Activated T-cell treated with anti-CD3 and anti-CD28 coated beads, Interleukin-2, amount 50 U/mL, for 1 hour (primary cell): ENCODE measurements at places on chromosomes 7 and 10.

DNA sequence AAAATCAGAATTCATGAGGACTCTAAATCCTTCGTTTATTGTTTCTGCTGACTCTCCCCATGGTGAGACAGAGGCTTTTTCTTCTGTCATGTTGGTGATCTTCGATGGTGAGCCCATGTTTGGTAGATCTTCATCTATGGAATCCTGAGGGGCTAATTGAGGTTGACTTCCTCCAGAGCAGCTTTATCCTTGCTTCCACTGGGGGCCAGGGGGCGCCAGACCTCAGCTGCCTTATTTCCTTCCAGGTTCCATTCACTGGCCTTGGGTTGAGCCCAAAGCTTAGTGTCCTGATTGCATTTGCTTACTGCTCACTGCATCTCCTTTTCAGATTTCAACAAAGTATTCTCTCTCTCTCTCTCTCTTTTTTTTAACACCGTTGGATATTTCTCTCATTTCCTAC is 80.7 kb downstream of the GCC1 start:
- peak; percentile 20 for DNase-seq

DNA sequence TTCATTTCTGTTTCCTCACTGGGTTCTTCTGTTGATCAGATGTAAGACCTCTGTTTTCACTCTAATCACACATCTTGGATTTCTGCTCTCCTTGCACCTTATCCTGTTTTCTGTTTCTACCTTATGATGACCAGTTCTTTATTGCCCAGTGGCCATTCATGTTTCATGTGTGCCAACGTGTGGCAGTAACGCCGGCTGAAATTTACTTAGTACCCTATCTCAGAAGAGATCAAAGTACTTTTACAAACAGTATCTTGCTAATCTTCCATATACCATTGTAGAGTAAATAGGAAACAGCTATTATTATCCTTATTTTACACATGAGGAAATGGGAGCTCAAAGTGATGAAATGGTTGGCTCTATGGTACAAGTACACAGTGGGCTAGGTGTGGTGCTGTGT is 74.0 kb downstream of the GATA3 start:
- no peak for DNase-seq

DNA sequence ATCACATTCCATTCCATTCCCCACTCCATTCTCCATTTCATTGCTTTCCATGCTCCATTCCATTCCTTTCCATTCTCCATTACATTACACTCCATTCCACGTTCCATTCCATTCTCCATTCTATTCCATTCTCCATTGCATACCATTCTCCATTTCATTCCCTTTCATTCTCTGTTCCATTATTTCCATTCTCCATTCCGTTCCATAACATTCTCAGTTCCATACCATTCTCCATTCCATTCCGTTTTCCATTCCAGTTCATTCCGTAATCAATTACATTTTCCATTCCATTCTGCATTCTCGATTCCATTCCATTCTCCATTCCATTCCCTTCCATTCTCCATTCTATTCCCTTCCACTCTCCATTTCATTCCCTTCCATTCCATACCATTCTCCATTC is 86.4 kb downstream of the NSUN6 start:
- no peak for DNase-seq

DNA sequence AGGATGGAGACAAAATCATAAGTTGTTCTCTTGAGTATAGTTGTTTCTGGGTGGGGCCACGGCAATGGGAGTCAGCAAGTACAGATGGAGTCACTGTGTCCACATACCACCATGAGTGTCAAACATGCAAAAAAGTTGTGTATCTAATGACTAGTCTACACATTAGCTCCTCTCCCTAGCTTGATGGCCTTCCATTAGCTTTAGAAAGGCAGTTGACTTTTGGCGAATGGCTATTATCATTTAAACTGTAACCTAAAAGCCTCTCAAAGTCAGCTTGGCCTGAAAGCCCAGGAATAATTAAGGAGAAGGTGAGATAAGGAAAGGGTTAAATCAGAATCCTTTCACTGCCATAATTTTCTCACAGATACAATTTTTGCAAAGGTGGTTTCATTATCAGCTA is 95.5 kb upstream of the MEOX2 start:
- DNase-seq: no peak

- DNase-seq: no peak
Measured at GRCh38 chr10:12711350-12711708, 290.2 kb downstream of the CCDC3 start.

DNA sequence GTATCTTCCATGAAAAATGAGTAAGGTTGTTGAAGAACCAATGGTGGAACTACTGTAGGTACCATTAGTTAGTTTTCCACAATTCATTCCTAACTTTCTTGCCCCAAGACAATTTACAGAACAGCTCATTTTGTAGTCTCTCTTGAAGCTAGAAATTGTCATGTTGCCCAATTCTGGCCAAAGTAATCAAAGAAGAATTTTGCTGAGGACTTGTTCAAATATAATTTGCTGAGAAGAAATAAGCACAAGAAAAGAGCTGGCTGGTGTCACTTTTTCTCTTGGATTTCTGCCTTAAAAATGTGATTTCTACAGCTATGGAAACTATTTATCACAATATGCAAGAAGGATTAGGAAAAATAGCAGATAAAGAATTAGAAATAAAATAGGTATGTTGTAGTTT is 199.2 kb upstream of the SEMA3A start:
- no peak for DNase-seq

GRCh38 chr10:128879441-128880140 is 587.5 kb upstream of the MGMT start:
- DNase-seq: no peak

DNA sequence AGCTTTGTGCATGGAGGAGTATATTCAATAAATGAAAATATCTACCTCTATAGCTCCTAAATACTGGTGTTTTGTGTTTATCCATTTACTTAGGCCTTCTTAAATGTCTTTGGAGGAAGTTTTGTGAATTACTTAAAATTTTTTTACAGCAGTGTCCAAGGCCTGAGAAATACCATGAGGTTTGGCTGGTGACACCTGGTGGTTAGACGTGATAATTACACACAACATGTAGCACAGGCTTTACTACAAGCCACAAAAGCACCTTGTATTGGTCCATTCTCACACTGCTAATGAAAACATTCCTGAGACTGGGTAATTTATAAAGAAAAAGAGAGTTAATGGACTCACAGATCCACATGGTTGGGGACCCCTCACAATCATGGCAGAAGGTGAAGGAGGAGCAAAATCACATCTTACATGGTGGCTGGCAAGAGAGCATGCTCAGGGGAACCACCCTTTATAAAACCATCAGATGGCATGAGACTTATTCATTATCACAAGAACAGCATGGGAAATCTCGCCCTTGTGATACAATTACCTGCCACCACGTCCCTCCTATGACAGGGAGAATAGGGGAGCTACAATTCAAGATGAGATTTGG is 20.6 kb downstream of the HYAL4 start:
- no peak for DNase-seq

DNA sequence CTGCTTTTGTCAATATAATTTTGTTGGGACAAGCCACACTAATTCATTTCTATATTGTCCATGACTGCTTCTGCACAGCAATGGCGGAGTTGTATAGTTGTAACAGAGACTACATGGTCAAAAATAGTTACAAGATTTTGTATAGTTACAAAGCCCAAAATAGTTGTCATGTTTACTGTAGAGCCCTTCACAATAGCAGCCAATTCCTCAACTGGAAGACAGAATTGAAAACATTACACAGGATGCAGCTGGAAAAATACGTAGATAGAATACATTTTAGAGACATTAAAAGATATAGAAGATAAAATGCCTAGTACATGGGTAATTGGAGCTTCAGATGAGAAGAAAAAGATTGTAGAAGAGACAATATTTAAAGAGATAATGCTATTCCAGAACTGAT is 156.4 kb upstream of the FEZF1 start:
- no peak for DNase-seq

DNA sequence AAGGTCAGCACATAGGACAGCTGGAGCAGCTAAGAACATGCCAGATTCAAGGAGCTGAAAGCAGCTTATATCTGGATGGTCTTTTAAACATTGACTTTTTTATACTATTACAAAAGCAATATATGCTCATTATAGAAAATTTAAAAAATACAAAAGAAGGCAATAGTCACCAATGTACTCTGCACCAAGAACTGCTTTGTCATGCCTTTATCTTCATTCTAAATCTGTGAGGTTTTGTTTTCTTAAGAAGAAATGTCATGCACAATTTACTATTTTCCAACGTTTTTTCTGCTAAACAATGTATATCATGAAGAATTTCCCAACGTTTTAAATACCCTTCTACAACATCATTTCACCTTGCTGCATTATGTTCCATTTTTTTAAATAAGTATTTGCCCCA is 2.8 kb downstream of the LIPM start:
- DNase-seq: no peak

DNA sequence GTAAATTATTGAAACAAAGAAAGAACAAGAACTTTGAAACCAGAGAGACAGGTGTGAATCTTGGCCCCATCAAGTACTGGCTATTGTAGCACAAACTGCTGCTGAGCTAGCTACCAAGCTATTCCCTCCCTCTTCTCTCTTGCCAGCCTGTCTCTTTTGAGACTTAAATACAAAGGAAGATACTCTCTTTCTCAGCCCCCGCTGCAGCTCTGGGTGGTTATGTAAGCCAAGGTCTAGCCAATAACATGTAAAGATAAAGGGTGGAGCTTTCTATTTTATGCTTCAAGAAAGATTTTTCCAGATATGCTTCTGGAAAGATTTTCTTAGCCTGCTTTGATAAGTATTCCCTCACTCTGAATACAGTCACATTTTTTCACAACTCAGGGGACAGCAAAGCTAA is 17.2 kb downstream of the BAZ1B start:
- DNase-seq: no peak

GRCh38 chr7:134453518-134453917 is 5.4 kb downstream of the AKR1B1 start:
- DNase-seq: no peak

- DNase-seq: no peak
Measured at GRCh38 chr10:55641601-55642000, 719.5 kb downstream of the ZWINT start.

GRCh38 chr10:14971867-14972448 is 12.8 kb downstream of the MEIG1 start:
- peak; percentile 64 for DNase-seq

DNA sequence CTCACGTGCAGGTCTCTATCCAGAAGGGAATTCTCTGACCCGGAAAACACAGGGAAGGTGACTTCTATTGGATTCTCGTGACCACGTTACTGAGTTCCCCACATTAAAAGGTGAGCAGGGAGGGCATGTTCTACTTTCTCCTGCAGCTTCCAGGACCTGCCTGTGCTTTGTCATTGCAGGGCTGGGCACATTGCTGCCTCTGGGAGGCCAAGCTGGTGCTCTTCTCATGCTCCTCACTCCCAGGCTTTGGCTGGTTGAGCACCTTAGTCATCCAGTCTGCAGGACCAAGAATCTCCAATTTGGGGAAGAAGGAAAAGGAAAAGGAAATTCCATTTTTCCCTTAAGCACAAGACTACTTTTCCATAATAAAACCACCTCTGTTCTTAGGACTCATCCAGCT is 86.5 kb upstream of the TMEM72 start:
- no peak for DNase-seq

DNA sequence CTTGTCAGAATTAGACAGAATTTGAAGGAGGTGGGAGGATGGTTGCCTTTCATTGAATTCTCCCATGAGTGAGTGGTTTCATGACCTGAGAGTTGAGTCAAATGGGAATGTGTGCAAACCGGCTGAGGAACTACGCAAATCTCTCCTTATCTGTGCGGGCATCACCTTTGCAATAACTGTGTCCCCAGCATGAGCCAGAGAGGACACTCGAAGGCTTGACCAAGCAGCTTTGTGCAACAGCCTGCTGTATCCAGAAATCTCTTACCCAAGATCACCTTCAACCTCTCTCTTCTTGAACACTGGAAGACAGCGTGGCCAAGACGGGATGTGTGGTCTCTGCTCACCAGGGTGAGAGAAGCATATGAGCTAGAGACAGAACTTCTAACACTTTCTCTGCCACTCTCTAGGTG is 93.8 kb upstream of the IKZF1 start:
- DNase-seq: no peak

DNA sequence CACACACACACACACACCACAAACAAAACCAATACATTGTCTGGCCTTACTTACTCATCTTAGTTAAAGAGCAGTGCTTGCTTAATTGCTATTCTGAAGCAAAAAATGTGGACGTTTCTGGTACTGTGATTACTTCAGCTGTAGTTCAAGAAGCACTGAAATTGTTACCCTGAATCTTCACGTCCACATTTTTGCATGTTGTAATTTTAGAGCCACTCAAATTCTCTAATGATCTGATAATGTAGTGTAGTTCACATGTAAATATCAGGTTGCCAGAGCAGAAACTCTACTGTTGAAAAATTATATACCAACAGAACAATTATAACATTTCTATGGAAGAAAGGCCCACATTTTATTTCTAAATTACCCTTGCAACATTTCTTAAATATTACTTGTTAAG is 1451.1 kb downstream of the GATA3 start:
- no peak for DNase-seq

DNA sequence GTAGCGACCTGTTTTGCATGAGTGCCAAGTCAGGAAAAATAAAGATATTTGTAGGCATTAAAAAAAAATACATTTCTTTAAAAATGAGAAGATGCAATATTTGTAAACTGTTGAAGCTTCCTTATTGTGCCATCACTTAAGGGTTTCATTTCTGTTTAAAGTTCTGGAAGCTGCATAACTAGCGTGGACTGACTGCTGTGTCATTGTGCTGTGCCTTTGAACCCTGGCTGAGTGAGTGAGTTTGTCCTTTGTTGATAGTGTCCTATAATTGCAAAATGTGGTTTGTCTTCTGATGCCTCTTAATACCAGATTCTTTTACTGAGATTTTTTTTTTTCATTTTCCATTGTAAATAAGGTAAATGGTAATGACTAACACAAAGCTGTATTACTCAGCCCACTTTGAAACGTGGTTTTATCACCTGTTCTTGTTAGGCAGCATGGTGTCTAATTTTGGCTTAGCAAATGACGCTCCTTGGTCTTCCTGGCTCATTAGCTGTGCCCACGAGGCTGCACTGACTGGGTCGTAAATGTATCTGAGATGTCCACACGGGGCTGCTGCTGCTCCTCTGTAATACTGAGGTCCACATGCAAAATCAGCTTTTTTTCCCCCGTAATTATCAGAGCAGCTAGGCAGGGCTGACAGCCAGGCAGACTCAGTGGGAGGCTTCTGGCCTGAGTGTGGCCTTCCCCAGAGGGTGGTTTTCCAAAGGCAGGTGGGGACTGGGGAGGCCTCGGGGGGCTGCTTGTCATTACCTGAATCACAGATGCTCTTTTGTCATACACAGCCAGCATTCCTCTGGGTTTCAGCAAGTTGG is 14.8 kb downstream of the ZSCAN25 start:
- no peak for DNase-seq

DNA sequence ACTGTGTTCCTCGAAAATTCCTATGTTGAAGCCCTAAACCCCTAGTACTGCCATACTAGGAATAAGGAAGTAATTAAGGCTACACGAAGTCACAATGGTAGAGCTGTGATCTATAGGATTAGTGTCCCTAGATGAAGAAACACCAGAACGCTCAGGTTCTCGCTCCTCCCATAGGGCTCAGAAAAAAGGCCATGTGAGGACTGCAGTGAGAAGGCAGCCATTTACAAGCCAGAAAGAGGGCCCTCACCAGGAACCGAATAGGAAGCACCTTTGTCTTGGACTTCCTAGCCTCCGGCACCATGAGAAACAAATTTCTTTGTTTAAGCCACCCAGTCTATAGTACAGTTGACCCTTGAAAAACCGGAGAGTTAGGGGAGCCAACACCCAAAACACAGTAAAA is 46.2 kb downstream of the CACUL1 start:
- DNase-seq: no peak

- DNase-seq: no peak
Measured at GRCh38 chr10:35925493-35925892, 283.4 kb upstream of the FZD8 start.
